ENCODE measurements at places on chromosomes 6 and 20.

GRCh38 chr20:41222296-41222695, 85.0 kb downstream of the PLCG1 start:
- DNase-seq: no peak

DNA sequence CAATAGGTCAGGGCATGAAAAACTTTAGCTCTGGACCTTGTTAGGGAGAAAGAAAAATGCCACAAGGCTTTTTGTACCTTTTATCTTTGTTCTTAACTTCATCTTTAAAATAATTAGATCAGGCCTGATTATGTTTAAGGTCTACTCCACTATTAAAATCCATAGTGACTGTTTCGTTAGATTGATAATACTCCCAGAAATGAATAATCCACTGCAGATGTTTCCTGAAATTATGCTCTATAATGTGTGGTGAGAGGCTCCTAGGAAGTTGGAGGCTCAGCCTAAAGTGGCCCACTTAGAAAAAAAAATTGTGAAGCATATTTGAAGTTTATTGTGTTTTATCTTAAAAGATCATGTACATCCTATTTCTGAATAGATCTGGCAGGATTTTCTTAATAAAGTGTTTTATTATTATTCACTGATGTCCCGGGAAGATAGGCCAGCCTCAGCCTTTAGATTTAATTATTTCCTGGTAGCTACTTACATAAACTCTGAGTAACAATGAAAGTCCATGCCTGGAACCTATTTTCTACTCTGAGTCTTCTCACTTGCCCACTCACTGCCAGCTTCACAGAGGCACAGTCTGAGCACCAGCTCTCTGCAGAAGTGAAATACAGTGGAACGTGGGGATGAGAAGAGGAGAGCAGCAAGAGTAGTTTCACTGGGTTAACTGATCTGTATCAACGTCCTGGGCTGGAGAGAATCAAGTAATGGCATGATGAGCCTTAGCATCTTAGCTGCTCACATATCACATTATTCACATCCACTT, 126.8 kb upstream of the TMEM170B start:
- no peak for DNase-seq

DNA sequence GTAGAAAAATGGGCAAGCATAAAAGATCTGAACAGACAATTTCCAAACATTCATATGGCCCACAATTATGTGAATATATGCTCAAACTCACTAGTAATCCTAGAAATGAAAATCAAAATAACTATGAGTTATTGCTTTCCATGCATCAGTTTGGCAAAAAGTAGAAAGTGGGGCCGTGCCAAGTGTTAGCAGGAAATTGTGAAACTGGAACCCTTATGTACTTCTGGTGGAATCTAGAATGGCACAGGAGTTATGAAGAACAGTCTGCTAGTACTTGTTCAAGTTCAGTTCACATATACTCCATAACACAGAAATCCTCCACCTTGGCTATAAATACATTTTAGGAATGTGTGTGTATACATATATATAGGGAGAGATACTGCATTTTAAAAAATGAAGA, 89.8 kb downstream of the EYA2 start:
- peak; percentile 50 for DNase-seq

GRCh38 chr6:67952121-67952520, 683.0 kb upstream of the ADGRB3 start:
- DNase-seq: no peak

GRCh38 chr20:63740070-63740626, 572 bp downstream of the SLC2A4RG start:
- DNase-seq: peak; percentile 84

- DNase-seq: no peak
These were observed 4.2 kb downstream of the OR2B2 start for GRCh38 chr6:27908017-27908416.

- DNase-seq: no peak
These were observed 14.7 kb upstream of the ASXL1 start for GRCh38 chr20:32343439-32343838.

DNA sequence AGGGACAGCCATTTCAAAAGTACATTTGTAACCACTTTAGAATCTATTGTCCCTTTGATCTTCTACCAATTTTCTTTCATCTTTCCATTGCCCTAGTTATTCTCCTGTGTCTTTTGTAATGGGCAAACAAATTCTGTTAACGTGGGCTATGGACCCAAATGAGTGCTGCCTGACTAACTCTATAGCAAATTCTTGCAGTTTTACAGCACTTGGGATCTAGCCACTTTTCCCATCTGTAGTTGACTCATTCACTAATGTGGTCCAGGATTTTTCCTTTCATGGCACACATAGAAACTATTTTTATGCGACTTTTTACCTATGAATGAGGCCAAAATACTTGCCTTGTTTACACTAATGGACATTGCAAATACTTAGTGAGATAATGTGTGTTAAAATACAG, 52.0 kb downstream of the GRIK2 start:
- no peak for DNase-seq

DNA sequence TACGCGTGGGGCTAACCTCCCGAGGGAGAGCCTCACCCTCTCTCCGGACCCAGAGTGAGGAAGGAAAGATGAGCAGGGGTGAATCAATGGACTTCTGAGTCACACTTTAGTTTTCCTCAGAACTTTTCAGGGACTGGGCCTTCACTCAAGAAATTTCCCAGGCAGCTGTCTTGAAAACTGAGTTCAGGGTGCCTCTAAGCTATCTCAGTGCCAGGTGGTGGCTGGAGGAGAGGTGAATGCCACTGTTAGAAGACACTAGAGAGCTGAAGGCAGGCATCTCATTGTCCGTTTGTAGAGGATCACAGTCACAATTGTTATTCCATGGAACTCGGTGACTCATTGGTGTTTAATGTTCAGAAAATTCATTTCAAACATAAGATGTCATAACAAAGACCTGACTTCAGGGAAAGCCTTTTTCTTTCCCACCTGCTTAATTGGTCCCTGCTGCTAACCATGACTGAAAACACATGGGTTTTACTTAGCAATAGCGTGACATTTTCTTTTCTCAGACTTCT, 5.3 kb upstream of the SERPINB6 start:
- DNase-seq: no peak

Data from sciatic nerve (tissue), 2 donors.